ENCODE measurements at places on chromosomes 13 and 19.

DNA sequence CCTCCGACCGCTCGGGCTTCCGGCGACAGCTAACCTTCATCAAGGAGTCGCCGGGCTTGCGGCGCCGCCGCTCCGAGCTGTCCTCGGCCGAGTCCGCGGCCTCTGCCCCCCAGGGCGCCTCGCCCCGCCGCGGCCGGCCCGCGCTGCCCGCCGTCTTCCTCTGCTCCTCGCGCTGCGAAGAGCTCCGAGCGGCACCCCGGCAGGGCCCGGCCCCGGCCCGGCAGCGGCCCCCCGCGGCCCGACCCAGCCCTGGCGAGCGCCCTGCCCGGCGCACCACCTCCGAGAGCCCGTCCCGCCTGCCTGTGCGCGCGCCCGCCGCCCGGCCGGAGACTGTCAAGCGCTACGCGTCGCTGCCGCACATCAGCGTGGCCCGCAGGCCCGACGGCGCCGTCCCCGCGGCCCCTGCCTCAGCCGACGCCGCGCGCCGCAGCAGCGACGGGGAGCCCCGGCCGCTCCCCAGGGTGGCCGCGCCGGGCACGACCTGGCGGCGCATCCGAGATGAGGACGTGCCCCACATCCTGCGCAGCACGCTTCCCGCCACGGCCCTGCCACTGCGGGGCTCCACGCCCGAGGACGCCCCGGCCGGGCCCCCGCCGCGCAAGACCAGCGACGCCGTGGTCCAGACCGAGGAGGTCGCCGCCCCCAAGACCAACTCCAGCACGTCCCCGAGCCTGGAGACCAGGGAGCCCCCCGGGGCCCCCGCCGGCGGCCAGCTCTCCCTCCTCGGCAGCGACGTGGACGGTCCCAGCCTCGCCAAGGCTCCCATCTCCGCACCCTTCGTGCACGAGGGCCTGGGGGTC, 9.6 kb downstream of the C19orf25 start:
- no peak for DNase-seq

DNA sequence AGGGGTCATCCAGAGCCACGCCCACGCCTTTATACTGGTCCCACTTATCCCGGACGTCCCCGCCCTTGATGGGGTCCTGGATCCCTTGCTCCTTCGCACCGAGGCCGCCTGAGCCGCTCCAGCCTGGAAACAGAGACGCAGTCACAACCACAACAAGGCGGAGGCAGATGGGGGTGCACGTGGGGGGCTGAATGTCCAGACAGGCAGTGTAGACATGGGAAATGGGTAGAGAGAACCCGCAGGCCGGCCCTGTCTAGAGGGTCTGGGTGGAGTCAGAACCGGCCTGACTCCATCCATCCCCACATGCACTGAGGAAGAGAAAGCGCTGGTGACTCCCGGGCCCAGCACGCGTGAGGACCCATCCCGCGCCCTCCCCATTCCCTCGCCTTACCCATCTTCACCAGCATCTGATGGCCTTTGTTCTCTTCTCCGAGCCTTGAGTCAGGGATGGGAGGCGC, 23.0 kb downstream of the CHERP start:
- no peak for DNase-seq

GRCh38 chr19:29547361-29547960, 21.7 kb downstream of the VSTM2B start:
- DNase-seq: no peak

- DNase-seq: no peak
These were observed 10.6 kb downstream of the REXO1 start for GRCh38 chr19:1837625-1838105.

DNA sequence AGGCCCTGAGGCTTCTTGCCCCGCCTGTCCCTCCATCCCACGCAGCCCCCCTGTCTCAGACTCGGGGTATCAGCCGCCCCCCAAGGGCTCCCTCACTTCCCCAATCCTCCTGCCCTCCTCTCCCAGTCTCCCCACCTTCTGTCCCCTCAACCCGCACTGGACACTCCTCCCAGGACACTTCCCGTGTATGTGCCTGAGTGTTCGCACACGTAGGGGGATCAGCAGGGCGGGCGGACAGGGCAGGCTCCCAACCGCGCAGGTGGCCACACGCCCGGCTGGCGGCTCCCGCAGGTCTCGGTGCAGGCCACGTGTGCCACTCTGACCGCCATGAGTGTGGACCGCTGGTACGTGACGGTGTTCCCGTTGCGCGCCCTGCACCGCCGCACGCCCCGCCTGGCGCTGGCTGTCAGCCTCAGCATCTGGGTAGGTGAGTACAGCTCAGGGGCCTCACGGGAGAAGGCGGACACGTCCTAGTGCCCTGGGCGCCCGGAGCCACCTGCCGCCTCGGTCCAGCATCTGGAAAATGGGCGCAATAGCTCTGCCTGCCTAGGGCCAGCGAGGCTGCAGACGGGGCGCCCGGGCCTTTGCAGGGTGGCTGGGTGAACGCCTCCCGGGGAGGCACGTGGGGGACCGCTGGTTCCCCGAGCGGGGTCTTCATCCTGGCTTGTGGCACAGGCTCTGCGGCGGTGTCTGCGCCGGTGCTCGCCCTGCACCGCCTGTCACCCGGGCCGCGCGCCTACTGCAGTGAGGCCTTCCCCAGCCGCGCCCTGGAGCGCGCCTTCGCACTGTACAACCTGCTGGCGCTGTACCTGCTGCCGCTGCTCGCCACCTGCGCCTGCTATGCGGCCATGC, 2.3 kb downstream of the KISS1R start:
- DNase-seq: no peak

- DNase-seq: no peak
These were observed 261.3 kb downstream of the LMO7 start for GRCh38 chr13:75897386-75897785.

- DNase-seq: no peak
These were observed 39.5 kb downstream of the FAM124A start for GRCh38 chr13:51261610-51262249.

DNA sequence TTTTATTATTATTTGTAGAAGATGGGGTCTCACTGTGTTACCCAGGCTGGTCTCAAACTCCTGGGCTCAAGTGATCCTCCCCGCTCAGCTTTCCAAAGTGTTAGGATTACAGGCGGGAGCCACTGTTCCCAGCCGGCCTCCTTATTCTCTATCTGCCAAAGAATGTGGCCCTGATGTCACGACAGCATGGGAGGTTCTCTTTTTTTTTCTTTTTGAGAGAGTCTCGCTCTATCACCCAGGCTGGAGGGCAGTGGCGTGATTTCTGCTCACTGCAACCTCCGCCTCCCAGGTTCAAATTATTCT, 23.5 kb downstream of the CARM1 start:
- DNase-seq: no peak

GRCh38 chr13:33188093-33188882, 97.3 kb downstream of the STARD13 start:
- no peak for DNase-seq

DNA sequence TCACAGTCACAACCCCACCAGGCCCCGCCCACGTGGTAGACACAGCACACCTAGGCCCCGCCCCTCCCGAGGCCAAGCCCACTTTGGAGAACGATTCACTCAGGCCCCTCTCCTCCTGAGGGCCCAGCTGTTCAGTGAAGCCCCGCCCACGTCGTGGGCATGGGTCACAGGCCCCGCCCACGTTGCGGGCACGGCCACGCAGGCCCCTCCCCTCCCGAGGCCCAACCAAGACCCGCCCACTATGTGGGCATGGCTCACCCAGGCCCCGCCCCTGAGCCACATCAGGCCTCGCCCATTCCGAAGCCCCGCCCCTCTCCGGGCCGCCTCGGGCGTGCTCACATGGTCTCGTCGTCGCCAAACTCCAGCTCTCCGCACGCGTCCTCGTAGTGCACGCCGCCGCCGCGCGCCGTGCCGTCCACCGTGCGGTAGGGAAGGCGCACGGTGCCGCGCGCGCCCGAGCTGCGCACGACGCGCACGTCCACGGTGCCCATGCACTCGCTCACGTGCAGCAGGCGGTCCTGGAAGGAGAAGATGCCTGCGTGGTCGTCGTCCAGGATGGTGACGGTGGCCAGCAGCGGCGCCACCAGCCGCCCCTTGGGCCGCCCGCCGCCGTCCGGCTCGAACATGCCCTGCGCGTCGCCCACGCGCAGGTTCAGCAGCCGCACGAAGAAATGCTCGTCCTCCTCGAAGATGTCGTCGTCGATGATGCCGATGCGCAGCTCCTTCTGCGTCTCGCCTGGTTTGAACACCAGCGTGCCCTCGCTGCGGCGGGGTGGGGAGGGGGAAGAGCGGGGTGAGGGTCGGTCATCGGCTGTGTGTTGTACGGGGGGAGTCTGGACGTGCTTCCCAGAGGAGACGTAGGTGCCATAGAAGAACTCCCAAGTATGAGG, 24.0 kb downstream of the SLC8A2 start:
- no peak for DNase-seq

GRCh38 chr13:113545931-113546516, 38.5 kb upstream of the TFDP1 start:
- DNase-seq: no peak

DNA sequence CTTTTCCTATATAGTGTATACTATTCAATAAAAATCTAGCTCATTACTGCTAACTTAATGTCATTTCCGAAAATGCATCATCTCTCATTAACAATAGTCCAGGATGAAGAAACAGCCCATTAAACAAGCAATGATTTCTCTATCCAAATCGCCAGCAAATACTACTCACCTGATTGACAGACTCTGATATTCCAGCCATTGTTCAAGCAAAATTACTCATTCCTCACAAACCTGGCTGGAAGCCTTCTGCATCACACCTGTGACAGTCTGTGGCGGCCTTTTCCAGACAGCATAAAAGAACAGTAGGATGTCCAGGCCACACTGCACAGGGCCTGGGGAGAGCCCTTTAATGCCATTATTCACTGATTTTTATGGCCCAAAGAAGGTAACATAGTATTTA, 115.9 kb downstream of the ABCC4 start:
- no peak for DNase-seq

DNA sequence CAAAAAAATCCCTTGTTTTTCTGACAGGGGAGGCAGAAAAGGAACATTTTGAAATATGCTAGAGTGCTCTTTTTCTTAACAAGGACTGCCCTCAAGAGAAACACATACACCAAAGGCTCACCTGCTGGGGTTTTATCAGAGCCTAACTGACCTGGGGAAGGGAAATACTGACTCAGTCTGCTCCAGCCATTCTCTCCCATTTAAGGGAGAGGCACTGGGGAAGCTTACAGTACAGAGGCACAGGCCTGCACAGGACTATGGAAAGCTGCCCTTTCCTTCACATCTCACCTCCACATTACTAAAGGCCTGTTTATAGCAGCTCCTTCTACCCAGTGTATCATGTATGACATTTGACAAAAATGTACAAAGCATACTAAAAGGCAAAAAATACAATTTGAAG, 30.3 kb downstream of the TNFRSF19 start:
- no peak for DNase-seq

DNA sequence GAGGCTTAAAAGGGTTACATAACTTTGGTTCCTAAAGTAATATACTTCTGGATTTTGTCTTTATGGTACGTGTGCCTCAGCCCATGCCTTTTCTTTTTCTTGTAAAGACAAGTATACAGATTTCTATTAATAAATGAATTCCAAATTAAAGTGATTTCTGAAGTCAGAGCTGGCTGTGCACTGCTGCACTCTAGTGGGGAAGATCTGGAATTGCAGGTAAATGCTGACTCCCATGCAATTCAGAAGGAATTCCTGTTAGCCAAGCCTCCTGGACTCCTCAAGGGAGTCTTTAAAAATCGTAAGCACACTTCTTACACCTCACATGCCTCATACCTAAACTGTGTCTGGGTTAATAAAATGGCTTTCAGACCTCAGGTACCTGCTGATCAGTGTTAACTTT, 118.4 kb upstream of the SLC7A1 start:
- DNase-seq: no peak

DNA sequence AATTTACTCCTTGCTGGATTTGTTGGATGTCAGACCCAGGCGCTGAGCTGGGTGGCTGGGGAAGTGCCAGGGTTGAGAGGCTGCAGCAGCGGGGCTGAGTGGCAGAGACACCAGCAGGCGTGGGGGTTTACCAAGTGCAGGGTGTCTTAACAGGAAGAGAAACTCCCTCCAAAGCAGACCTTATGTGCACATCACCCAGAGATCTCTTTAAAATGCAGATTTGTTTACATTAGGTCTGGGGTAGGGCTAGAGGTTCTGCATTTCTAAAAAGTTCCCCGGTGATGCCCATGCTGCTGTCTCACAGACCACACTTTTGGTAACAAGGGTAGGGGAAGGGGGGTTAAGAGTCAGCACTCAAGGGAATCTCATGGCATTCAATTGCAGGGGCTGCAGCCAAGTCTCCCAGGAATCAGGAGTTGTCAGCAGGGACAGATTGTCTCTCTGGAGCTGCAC, 80.7 kb upstream of the OLFM4 start:
- DNase-seq: no peak
